ENCODE measurements at places on chromosomes 11 and 22.

DNA sequence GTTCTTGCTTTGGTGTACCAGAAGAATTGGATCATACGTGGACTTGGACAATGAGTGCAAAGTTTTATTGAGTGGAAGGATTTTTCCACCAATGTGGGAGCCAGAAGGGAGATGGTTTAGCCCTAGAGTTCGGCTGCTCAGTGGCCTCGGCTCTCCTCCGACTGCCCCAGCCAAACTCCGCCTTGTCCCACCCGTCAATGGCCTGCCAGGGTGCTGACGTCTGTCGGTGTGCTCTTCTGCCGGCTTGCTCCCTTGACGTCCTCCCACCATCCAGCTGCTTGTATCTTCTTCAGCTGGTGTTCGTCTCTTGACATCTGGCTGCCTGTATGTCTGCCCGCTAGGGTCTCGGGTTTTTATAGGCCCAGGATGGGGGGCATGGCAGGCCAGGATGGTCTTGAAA, 154.8 kb downstream of the APOL5 start:
- DNase-seq = no peak

- no peak for DNase-seq
These were observed 150.0 kb upstream of the NECTIN1 start for GRCh38 chr11:119878990-119879389.

DNA sequence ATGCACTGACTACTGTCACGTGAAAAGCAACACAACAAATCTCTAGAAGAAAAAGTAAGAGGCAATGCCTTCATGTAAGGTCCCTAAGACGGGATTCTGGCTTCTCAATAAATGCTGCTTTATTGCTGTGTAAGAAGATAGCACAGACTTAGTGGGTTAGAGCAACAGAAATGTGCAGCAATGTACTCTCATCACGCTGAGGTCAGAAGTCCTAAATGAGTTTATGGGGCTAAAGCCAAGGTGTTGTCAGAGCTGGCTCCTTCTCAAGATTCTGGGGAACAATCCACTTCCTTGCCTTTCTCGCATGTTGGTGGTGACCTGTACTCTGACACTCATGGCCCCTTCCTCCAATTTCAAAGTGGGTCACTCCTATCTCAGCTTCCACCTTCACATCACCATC, 93.4 kb downstream of the SHANK2 start:
- no peak for DNase-seq

DNA sequence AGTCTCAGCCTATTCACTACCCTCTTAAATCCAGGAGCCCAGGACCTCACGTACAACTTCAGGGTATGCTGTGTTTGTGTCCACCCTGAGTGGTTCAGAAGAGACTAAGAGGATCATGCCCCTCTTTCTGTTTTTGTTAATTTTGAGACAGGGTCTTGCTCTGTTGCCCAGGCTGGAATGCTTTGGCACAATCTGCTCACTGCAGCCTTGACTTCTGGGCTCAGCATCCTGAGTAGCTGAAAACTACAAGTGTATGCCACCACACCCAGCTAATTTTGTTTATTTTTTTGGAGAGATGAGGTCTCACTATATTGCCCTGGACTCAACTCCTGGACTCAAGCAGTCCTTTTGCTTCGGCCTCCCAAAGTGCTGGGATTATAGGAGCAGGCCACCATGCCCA, 118.5 kb downstream of the NAT10 start:
- no peak for DNase-seq

GRCh38 chr11:117789241-117789640, 7.8 kb downstream of the DSCAML1 start:
- no peak for DNase-seq

- DNase-seq = peak; percentile 70
These were observed 12.6 kb upstream of the APLNR start for GRCh38 chr11:57249384-57250319.

- no peak for DNase-seq
These were observed 741.4 kb downstream of the NTM start for GRCh38 chr11:132111838-132112237.

GRCh38 chr11:117179048-117179999, 781 bp downstream of the SIDT2 start:
- DNase-seq = peak; percentile 70

- no peak for DNase-seq
These were observed 106.2 kb downstream of the PKNOX2 start for GRCh38 chr11:125270711-125271110.

GRCh38 chr22:23787600-23787896, 782 bp downstream of the SMARCB1 start:
- no peak for DNase-seq

DNA sequence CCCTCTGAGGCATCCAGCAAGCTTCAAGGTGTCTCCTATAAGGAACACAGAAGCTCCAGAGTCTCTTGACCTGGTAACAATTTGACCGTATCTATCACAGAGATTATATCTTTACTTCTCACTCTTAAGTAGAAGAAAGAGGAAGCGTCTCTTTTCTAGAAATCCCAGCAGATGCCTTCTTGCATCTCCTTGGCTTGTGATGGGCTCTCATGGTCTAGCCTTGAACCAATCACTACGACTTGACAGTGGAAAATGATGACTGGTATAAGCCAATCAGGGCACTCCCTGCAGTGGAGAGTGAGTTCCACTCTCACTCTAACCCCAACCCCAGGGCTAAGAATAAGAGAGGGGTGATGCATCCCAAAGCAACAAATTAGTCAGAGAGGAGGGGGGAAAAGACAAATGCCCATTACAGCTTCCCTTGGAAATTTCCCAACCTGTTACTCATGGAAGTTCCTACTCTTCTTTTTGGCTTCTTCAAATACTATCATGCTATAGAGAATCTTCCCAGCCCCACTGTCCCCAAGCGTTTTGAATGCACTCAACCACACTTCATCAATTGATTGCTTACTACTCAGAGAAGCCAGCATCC, 293.5 kb downstream of the MN1 start:
- DNase-seq = no peak

- DNase-seq = peak; percentile 94
These were observed 399 bp downstream of the ZNF143 start for GRCh38 chr11:9461063-9461759.

DNA sequence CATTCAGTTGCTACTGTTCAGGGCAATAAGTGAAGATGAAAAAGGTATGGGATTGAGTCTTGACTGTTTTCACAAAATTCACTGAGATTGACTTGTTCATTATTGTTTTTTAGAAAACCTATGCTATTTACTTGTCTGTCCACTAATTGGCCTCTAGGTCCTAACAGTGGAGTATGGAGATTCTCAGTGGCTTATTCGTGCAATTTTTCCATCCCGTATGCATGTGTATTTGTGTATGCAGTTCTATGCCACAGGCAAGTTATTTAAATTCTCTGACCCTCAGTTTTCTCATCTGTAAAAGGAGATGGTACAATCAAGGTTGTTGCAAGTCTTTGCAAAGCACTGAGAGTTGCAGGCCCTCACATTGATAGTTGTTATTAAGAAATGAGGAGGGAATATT, 151.0 kb downstream of the BBOX1 start:
- DNase-seq = no peak

DNA sequence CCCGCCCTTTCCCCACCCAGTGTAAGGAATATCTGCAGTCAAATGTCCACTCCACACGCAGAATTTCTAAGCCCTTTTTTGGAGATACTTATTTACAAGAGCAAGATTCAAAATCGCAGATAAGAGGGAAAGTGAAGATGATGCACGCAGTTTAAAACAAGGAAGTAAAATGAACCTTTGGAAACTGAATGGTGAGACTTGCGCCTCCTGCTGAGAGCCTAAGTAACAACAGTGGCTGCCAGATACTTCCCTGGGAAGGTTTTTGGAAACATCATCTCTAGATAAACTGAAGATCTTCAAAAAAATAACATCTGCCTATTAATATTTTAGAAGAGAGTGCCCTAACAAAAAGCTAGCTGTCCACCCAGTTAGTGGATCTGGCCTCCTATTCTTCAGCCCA, 963.1 kb upstream of the FAT3 start:
- DNase-seq = no peak

- DNase-seq = no peak
These were observed 90.6 kb downstream of the CDKN1C start for GRCh38 chr11:2794968-2795322.

- DNase-seq = no peak
These were observed 77.5 kb downstream of the AMOTL1 start for GRCh38 chr11:94845622-94846021.

GRCh38 chr11:27622541-27623300, 77.5 kb downstream of the BDNF start:
- no peak for DNase-seq

GRCh38 chr11:28476049-28476448, 367.9 kb downstream of the METTL15 start:
- peak; percentile 45 for DNase-seq
